ENCODE measurements at places on chromosomes 12 and 14. TPM values are rescaled to one million over a fixed set of nuclear protein-coding genes. Genes with fewer than 3 reads are reported as not detected.

- no peak overlapping the region for H3K4me3 ChIP-seq
- no peak overlapping the region for H3K27ac ChIP-seq
- no peak for DNase-seq
- H3K27me3 ChIP-seq = no peaks in the 10 kb centered on the region
Measured at GRCh38 chr14:95315579-95315978, 4.1 kb downstream of the CLMN start.

GRCh38 chr12:115639648-115640012, 637.9 kb downstream of the MED13L start:
- no peaks in the 10 kb centered on the region for H3K36me3 ChIP-seq
- no peaks in the 10 kb centered on the region for H3K27me3 ChIP-seq
- H3K4me1 ChIP-seq = no peaks in the 10 kb centered on the region
- H3K4me3 ChIP-seq = no peak overlapping the region

- H3K4me1 ChIP-seq = peaks cover 52% of the 10 kb centered on the region
- peak; percentile 79 for DNase-seq
- no peaks in the 10 kb centered on the region for H3K27me3 ChIP-seq
- H3K36me3 ChIP-seq = no peaks in the 10 kb centered on the region
- H3K27ac ChIP-seq = peak overlapping the region; percentile 80
- peak overlapping the region; percentile 95 for H3K4me3 ChIP-seq
Measured at GRCh38 chr12:32895688-32896431, 717 bp downstream of the PKP2 start.

GRCh38 chr14:23910101-23910875, 43.3 kb upstream of the DHRS4 start:
- H3K27ac ChIP-seq = no peak overlapping the region
- peak; percentile 76 for DNase-seq
- no peaks in the 10 kb centered on the region for H3K4me1 ChIP-seq
- H3K27me3 ChIP-seq = no peaks in the 10 kb centered on the region
- H3K36me3 ChIP-seq = no peaks in the 10 kb centered on the region

KRT73 gene
- total RNA-seq = not detected

DNA sequence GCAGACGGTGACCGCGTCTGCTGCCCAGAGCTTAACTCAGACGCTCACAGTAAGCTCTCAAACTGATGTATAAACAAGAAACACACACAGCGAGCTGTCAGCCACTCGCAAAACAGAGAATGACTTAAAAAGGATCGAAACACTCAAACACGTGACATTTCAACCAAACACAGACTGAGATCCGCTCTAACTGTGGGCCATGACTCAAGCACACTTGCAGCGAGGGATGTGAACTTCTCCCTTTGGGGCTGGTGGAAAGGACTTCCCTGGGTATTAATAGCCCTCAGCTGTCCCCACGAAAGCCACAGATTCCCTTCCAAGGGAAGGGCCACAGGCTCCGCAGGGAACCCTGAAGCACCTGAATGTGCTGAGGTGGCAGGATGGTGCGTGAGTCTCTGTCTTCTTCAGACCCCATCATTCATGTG, 29.1 kb downstream of the CCDC88C start:
- no peak for DNase-seq
- H3K27ac ChIP-seq = no peak overlapping the region
- no peak overlapping the region for H3K4me3 ChIP-seq
- no peaks in the 10 kb centered on the region for H3K36me3 ChIP-seq

TMPRSS12 gene
- not detected for total RNA-seq

TMEM233 gene
- not detected for total RNA-seq

DNA sequence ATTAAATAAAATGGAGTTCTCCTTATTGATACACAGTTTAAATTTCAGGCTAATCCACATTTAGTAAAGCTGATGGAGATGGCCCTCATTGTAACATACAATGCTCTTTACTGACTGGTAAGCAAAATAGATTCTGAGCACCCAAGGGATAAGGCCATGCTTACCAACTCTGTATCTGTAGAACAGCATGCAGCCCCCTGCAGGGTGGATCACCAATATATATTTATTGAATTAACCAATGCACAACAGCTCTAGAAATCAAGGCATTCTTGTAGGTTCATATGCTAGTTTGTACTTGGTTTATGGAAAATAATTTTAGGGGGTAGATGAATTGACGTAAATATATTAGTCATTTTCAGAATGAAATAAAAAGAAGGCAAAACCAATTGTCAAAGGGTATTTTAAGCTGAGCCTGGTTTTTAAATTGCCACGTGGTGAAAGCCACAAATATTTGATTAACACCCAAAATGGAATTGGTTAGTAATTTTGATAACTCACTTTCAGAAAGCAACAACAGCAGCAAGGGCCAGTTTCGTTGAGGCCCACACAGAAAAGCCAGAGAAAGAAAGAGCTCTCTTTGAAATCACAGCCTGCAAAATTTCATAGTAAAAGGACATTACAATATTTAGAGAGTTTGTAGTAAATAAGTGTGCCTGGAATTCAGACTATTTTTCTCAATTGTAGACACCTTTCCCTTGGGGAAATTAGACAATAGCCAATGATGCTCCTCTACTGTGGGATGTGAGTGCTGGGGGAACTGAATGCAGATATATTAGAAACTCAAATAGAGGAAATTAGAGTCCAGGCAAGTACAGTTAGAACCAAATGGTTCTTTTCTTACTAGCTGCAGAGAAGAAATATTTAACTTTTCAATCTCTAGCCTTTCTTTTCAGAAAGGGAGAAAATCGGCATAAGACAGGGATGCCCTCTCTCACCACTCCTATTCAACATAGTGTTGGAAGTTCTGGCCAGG, 216.2 kb upstream of the ABCD2 start:
- H3K36me3 ChIP-seq = no peaks in the 10 kb centered on the region
- H3K27ac ChIP-seq = no peak overlapping the region
- no peaks in the 10 kb centered on the region for H3K27me3 ChIP-seq
- peaks cover 14% of the 10 kb centered on the region for H3K4me1 ChIP-seq
- DNase-seq = no peak

DNA sequence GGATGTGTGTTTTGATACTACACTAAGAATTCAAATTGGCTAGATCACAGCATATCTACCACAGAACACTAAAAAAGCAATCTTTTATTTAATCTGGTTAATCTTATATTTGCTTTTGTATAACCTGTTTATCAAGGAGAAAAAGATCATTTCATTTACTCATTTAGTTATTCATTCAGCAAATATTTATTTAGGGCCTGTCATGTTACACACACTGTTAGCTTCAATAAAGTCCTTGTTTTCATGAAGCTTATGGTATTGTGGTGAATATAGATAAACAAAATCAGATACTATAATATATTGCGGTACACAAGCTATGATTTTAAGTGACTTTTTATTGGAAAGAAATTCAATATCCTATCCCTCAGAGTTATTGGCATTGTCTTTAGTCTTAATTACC, 350.8 kb downstream of the LRFN5 start:
- H3K27ac ChIP-seq = no peak overlapping the region
- H3K4me1 ChIP-seq = no peaks in the 10 kb centered on the region
- H3K4me3 ChIP-seq = no peak overlapping the region
- H3K36me3 ChIP-seq = no peaks in the 10 kb centered on the region
- no peaks in the 10 kb centered on the region for H3K27me3 ChIP-seq
- DNase-seq = no peak

DNA sequence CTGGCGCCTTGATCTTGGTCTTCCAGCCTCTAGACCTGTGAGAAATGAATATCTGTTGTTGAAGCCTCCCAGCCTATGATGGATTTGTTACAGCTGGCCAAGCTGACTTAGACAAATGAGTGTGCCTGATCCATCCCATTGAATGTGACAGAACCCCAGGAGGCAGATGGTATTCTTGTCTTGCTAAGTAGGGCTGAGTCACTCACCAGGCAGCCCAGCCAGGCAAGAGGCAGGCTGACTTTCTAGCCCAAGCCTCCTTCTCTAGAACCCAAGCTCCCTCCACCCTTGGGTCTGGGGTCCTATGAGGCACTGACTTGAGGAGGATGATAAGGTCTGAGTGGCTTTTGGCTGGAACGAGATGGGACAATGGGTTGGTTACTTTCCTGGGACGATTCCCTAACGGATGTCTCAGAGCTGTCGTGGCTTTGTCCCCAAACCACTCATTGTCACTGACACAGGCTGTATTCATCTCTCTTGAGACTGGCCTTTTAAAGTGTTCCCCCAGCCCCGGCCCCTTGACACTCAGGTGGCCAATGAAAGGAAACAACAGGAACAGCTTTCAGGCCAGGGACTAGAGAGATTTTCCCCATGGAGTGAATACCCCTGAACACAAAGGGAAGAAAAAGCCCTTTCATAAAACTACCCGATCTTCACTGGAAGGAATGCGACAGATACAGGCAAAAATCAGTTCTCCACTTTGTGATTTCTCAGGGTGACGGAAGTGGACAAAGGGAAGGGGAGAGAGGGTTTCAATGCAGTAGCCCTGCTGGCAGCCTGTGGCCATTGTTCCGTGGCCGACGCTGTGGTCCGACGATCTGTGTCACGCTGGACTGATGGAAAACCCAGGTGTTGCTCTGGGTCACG, 264.2 kb downstream of the AACS start:
- DNase-seq = no peak
- no peaks in the 10 kb centered on the region for H3K4me1 ChIP-seq
- no peak overlapping the region for H3K4me3 ChIP-seq
- no peaks in the 10 kb centered on the region for H3K36me3 ChIP-seq

Measured in Caco-2 (cell line).